ENCODE measurements at places on chromosomes 3 and 15.

- no peak for DNase-seq
Measured at GRCh38 chr3:197031315-197032285, 2.0 kb upstream of the MELTF start.

GRCh38 chr3:141405591-141405990 lies 37.3 kb downstream of the ZBTB38 start:
- no peak for DNase-seq

GRCh38 chr3:49349348-49350114 lies 8.6 kb downstream of the GPX1 start:
- DNase-seq = no peak

DNA sequence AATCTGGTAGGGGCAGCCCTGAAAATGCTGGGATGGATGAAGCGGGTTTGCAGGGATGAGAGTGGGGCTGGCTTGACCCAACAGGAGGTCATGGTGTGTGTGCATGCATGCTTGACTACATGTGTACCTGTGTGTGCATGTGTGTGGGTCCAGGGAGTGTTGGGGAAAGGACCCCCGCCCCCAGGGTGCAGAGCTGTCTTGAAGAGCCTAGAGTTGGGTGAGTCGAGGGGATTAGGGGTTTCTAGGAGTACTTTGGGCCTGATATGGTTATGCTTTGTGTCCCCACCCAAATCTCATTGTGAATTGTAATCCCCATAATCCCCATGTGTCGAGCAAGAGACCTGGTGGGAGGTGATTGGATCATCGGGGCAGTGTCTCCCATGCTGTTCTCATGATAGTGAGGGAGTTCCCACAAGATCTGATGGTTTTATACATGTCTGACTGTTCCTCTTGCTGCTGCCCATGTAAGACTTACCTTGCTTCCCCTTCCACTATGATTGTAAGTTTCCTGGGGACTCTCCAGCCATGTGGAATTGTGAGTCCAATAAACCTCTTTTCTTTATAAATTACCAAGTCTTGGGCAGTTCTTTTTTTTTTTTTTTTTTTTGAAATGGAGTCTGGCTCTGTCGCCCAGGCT lies 5.2 kb upstream of the LCTL start:
- DNase-seq = no peak

GRCh38 chr3:25856902-25857518 lies 67.1 kb downstream of the OXSM start:
- DNase-seq = peak; percentile 59

DNA sequence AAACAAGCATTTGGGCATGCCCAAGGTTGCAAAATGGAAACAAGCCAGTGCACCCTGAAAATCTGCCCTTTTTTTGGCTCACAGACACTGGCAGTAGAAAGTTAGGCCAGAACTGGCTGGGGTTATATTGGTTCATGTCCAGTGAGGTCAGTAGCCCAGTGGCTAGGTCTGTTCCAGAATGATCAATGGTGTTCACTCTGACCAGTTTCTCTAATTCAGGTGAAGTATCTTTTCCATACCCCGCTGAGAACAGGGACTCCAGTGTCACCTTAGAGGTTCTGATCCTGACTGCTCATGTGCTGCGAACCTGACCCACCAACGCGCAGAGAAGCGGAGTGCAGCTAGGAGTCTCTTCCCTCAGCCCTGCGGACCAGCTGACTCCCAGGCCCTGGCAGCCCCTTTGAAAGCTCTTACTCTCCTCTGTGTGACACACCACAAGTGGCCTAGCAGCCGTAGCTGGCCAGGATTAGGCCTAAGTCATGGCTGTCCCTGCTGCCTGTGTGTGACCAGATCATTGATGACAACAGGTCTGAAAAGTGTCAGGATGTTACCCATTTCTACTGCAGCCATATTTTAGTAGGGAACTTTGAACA lies 123.5 kb downstream of the GHSR start:
- no peak for DNase-seq

DNA sequence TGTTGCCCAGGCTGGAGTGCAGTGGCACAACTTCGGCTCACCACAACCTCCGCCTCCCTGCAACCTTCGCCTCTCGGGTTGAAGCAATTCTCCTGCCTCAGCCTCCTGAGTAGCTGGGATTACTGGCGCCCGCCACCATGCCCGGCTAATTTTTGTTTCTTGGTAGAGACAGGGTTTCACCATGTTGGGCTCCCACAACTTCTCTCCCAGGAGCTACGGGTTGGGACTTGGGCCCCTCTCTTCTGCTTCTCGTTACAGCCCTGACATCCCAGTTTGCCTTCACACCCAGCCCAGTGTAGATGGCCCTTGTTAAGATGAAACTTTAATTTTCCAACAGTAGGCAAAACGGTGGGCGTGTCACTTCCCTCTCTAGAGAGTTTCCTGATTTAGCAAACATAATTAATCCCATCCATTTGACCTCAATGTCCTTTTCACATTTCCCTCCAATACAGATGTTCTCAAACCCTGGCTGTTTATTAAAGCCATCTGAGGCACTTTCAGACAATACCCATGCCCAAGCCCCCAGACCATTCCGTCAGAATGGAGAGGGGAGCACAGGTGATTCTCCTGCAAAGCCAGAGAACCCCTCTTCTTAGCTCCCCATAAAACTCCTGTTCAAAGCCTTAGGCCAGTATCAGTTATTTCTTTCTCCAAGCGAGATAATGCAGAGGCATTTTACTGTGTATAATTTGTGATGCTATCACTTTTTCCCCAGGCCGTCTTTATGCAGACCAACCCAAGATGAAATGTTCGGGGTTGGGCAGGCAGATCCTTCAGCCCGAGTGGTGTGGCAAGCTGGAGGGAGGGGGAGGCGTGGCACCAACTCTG lies 245.7 kb downstream of the XXYLT1 start:
- peak; percentile 72 for DNase-seq
